ENCODE measurements at places on chromosomes 11 and 22.

GRCh38 chr11:19674836-19675235 is 37.8 kb upstream of the NAV2 start:
- no peak for DNase-seq

DNA sequence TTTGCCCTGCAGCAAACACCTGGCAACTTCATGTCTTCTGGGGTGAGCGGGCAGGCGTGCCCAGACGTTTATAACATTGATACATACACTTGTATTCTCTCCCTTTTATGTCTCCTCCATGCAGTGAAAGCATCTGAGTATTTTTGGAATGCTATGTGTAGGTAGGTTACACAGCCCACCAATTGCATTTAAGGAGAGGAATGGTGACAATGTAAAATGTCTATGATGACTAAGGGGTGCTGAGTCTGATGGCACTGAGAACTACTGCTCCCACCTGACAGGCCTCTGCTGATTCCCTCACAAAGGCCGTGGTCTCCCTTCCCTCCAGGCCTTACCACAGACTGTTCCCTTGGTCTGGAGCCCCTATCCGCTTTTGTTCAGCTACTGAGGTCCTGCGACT is 22.9 kb upstream of the RASL10A start:
- no peak for DNase-seq

DNA sequence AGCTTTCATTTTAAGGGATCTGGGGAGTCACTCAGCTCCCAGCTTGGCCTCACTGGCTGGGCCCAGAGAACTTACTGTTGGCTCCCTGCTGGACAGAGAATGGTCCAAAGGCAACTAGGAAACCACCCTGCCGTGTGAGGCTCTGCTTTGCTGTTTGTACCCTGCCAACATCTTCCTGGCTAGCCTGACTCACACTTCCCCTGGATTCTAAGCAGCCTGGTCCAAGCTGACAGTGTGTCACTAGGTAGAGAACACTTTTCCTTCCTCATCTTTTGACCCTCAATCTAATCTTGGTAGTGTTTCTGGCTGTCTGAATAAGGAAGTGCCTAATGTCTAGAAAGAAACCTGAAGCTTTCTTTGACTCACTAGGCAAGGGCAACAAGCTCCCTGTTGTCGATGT is 76.7 kb downstream of the FAR1 start:
- no peak for DNase-seq

DNA sequence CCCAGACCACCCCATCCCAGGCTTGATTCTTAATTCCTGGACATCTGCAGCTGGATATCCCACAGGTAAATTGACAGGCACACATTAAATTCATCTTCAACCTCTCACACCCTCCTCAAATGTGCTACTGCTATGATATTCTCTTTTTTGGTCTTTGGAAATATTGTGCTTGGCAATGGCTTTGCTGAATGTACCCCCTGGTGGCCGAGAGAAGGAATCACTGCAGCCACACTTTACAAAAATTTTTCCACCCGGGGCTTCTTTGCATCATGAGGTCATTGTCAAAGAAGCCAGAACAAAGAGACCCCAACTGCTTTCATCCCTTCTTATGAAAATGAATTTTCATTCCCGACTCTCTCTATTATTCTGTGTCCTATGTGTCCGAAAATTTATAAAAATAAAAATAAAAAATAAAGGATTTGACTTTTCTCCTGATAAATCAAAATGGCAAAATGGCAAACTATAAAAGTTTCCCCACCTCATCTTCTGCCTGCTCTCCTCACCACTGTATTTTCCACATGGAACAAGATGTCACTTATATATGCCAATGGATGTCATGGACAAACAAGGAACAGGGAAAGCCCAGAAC is 15.0 kb upstream of the CYB5R2 start:
- peak; percentile 23 for DNase-seq

GRCh38 chr11:96162816-96163499 is 180.0 kb downstream of the MAML2 start:
- DNase-seq: no peak

- no peak for DNase-seq
These were observed 728 bp downstream of the DCUN1D5 start for GRCh38 chr11:103091064-103091800.

DNA sequence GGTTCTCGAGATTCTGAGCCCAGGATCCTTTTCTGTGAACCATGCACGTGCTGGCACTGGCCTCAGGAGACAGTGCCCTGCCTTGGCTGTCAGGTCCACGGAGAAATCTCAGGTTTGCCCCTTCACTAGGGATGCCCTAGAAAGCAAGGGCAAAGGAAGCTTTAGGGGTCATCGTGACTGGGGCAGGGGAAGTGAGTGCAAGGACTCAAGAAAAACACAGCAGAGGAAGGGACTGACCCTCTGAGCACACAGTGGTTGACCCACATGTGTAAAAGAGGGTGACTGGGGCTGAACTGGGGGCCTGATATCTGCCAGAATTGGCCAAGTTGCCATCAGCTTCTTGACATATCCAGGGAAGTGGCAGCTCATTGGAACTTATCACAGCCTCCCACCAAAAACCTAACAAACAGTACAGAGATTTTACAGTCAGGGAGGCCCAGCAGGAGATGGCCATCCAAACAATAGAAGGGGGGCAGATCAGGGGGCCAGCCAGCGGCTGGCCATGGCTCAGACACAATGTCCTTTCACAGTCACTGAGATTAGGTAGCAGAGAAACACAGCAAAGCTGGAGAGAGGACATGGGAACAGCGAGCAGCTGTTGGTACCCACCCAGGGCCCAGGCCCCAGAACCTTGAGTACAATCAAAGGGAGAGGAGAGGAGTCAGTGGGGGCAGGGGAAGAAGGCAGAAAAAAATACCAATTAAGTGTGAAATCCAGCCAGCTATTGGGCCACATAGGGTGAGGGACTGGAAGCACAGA is 4.4 kb downstream of the TMEM121B start:
- no peak for DNase-seq

DNA sequence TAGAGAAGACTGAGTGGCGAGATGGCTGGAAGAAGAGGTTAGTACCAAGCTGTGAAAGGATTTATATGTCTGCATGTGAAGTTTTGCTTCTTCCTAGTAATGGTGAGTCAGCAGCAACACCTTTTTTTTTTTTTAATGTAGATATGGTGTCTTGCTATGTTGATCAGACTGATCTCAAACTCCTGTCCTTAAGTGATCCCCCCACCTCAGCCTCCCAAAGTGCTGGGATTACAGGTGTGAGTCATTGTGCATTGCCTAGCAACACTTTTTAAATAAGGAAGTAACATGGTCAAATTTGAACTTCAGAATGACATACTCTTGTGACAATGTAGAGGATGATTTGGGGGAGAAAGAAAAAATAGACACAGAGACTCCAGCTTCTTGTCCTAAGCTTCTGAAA is 6.5 kb upstream of the CSTPP1 start:
- DNase-seq: no peak

GRCh38 chr11:119262668-119263351 is 54.1 kb downstream of the MCAM start:
- no peak for DNase-seq

- no peak for DNase-seq
These were observed 25.9 kb downstream of the PIWIL4 start for GRCh38 chr11:94593030-94593429.

- DNase-seq: no peak
These were observed 261.8 kb upstream of the MTNR1B start for GRCh38 chr11:92707665-92708064.

DNA sequence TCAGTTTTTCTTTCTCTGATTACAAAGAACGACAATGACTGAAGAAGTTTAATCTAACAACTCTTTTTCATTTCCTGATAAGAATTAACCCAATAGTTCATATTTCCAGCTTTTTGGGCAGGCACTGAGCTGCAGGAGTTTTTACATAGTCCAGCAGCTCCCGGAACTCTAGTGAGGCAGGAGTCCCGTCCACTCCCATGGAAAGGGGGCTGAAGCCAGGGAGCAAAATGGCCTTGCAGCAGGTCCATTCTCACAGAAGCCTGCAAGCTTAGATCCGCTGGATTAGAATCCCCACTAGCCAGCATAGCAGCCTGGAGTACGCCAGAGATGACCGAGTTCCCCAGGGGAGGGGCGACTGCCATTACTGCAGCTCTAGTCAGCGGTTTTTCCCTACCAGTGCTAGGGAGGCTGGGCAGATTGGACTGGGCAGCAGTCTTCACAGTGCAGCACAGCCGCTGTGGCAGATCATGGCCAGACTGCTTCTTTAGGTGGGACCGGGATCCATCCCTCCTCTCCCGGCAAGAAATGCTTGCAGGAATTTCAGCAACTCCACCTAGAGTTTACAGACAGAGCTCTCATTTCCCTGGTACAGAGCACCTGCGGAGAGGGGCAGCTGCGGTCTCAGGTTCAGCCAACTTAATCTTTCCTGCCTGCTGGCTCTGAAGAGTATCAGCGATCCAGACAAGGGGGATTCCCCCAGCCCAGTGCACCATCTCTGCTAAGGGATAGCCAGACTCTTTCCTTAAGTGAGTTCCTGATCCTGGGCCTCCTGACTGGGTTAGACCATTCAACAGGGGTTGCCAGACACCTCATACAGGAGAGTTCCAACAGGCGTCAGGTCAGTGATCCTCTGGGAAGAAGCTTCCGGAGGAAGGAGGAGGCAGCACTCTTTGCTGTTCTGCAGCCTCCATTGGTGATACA is 742 bp upstream of the CASP4 start:
- DNase-seq: no peak

GRCh38 chr22:31235081-31235480 is 23.0 kb downstream of the LIMK2 start:
- peak; percentile 26 for DNase-seq

- DNase-seq: peak; percentile 38
These were observed 29.4 kb upstream of the TMEM86A start for GRCh38 chr11:18669219-18669596.

- DNase-seq: no peak
These were observed 44.3 kb downstream of the AASDHPPT start for GRCh38 chr11:106121570-106122320.

- no peak for DNase-seq
These were observed 62.7 kb upstream of the AMPD3 start for GRCh38 chr11:10392095-10393079.

- DNase-seq: no peak
These were observed 135.0 kb downstream of the SERGEF start for GRCh38 chr11:17877886-17878285.

GRCh38 chr22:26616650-26617049 is 1.2 kb downstream of the CRYBB1 start:
- DNase-seq: no peak

- no peak for DNase-seq
These were observed 10.4 kb downstream of the MYRF start for GRCh38 chr11:61762798-61763197.

DNA sequence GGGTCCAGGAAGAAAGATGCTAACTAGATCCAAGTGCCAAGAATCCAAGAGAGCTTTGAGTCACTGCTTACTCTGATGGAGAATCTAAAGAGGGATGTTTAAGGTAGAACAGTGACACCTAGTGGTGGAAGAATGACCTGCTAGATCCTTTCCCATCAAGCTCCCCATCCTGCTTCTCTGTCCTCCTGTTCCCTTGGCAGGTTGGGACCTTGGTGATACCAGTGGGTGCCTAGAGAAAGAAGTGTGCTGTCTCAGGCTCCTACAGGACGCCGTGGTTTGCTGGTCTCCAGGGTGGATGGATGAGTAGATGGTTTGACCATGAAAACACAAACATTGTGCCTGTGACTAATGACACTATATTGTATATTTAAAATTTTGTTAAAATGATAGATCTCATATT is 383.7 kb downstream of the TMEM135 start:
- no peak for DNase-seq

DNA sequence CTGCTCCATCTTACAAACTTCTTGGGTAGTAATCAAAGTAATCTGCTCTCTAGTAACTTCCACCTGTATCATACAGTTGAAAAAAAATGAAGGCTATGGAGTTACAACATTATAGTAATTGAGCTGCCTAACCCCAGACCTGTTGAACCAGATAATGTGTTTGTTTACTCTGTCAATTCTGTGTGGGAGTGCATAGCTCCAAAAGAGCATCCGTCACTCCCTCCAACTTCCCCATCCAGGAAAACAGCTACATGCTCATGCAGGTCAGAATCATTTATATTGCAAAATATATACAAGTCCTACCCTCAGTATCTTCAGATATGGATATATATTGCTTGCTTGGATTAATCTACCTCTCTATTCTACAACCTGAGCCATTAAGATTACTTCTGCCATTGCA is 244.0 kb upstream of the ANO5 start:
- DNase-seq: no peak

DNA sequence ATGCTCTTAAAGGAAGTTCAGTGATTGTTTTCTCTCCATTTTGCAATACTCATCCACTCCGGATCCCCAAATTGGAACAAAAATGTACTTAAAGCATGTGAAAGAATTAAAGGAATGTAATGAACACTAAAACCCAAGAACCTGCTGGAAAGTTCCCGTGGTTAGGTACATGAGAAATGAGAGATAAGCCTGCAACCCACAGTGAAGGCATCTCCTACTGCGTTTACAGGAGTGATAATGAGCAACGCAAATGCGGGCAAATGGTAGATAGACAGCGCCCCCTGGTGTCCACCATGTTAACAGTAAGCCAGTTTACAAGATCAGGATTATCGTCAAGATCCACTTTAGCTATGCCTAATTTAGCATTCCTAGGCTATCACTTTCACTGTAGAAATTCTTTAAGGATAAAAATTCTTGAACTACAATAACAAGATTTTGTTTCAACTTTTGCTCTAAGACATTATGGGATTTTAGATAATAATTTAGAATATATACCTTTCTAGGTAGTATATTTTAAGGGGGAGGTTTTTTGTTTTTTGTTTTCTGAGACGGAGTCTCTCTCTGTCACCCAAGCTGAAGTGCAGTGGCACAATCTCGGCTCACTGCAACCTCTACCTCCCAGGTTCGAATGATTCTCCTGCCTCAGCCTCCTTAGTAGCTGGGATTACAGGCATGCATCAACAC is 29.9 kb downstream of the ALG9 start:
- DNase-seq: peak; percentile 82

- no peak for DNase-seq
These were observed 31.3 kb downstream of the GNB1L start for GRCh38 chr22:19823191-19823901.

DNA sequence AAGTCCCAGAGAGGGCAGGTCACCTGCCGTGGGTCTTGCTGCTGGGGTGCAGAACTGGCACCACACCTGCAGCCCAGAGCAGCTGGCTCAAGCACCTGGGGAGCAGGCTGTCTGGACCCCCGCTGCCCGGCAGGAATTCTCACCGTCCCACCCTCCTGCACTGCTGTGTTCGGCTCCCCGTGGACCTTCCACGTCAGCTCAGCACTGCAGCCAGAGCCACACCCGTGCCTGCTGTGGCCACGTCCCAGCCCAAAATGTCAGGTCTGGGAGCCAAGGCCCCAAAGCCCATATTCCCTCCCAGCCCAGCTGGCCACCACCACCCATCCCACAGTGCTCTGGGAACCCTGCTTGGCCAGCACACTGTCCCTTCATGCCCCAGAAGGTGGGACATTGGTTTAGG is 28.0 kb upstream of the MYRF start:
- DNase-seq: no peak

GRCh38 chr22:11253000-11253511 is 4274.9 kb upstream of the OR11H1 start:
- DNase-seq: no peak

- peak; percentile 71 for DNase-seq
These were observed 2.3 kb downstream of the PRR33 start for GRCh38 chr11:1889224-1889930.

GRCh38 chr11:44571871-44572270 is 6.4 kb downstream of the CD82 start:
- DNase-seq: no peak
